ENCODE measurements at places on chromosomes 2 and 18.
A peak's percentile ranks its signal among the peaks of the same experiment; 100 is the strongest.

DNA sequence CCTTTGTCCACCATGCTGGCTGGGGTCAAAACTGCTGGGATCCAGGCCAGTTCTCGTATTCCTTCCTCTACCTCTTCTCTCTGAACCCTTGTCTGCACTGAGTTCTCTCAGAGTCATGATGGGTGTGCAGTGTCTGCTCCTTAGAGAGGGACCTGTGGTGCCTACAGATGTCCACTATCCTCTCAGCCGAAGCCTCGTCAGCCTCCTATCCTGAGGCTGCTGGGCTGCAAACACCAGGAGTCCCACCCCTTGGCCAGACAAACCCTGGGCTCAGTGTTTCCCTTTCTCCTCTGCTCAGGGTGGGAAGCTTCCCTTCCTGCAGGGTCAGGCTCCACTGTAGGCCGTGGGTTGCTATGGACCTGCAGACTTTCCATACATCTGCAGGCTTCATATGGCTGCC is 2.3 kb downstream of the INPP5D start:
- no peak for DNase-seq

GRCh38 chr2:46888421-46888952 is 27.1 kb downstream of the MCFD2 start:
- DNase-seq = no peak

- DNase-seq = no peak
Observed at GRCh38 chr2:1746174-1747064, 2.1 kb upstream of the PXDN start.

DNA sequence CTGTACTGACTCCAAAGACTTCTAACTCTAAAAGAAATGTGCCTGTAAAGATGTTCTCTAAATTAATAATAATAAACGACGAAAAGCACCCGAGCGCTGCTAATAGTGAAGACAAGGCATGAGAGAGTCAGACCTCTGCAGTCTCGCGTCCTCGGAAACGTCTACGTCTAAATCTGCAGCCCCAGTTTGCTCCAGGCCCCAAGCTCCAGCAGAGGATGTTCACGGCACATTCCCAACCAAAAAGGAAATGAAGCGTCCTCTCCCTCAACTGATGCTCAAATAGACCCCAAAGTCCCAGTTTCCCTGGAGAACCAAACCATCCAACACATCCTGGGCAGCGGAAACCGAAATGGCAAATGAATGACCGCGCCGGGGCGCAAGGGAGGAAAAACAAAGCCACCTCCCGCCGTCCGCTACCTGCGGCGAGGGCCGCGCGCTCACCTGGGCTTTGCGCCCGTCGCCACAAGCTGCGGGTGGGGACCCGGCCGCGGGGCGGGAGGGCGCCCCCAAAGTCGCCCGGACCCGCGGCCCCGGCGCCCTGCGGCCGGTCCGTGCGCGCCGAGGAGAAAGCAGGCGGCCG is 47.1 kb upstream of the CCDC150 start:
- no peak for DNase-seq

- no peak for DNase-seq
Observed at GRCh38 chr2:123540291-123540690, 484.8 kb upstream of the CNTNAP5 start.

GRCh38 chr2:117232305-117232704 is 582.2 kb upstream of the DDX18 start:
- no peak for DNase-seq

DNA sequence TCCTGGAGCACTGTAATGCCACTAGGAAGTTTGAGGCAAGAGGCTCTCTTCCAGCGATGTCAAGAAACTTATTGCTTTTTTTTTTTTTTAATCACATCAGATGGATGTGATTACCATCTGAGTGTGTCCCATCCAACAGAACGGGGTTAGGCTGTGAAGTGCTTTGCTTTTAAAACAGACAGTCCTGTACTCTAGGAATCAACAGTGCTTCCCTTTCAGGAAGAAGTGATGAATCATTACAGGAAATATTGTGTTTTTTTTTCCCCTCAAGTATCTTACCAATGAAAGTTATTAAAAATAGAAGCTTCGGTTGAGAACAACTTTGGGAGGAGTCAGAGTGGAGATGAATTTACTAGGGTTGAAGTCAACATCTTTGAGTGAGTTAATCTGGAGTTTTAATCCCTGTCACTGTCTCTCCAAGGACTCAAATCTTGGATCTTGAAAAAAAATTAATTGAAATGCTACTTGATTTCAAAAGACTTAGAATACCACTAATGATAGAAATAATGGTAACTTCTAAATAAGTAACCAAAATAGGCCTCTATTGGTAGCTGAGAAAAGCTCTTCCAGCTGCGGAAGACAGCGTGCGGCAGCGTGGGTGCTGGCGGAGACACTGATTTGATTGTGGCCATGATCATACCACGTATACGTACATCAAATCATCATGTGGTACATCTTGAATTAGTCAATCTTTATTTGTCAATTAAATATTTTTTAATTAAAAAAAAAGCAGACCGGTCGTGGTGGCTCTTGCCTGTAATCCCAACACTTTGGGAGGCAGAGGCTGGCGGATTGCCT is 45.5 kb downstream of the GATA6 start:
- peak; percentile 5 for DNase-seq

DNA sequence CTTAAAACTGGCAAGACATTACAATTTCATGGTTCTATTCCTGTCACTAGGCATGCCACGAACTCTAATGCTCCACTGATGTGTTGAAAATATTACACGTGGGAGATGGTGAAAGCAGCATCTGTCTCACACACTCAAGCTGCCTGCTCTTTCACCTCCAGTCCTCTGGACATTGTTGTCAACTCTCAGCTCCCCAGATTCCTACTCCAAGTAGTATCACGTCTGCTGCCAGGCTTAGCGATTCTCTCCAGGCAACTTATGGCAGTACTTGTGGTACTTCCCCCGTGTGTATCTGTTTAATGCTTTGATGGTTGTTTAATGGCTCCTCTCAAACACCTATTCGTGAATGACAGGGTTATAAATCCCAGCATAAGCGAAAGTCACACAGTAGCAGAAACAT is 103.8 kb downstream of the TMEFF2 start:
- DNase-seq = no peak

DNA sequence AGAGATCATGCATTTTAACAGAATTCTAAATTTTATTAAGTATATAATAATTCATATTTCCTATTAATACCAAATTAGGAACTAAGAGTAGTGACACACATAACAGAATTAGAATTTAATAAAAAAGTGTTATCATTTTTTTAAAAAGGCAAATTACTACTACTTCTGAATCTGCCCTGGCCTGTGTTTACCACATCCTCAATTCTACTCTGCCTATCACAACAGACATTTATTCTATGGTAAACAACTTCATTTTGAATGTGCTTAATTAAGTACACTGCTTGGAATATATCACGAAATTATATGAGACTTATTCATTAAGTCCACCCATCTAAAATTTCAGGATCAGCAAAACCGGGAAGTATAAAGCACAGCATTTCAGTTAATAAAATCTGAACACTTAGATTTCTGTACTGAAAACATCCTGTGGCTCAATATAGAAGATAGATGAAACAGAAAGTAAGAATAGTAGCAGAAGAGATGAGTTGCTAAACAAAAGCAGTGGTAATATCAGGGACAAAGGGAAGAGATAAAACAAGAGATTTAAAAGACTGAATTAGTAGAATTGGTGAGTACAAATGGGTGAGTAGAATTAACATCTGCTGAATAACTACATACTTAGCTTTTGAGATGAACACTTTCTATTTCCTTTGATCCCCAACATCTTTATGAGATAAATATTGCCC is 3.7 kb downstream of the SMC6 start:
- no peak for DNase-seq

DNA sequence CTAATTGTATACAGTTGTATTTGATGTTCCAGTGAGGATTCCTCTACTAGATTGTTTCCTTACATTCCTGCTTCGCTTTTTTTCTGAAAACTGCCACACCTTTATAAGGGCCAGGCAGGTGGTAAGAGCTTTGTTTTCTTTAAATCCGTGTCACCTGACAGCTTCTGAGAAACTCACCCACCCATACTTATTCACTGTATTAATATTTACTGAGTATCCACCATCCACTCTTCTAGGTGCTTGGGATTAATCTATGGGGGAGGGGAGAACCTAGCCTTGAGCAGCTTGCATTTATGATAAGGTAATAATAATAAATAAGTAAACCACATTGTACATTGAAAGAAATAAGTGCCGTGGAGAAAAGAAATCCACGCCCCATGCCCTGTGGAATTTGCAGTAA is 174.7 kb upstream of the AGAP1 start:
- no peak for DNase-seq

- no peak for DNase-seq
Observed at GRCh38 chr2:13821255-13821880, 811.1 kb upstream of the LRATD1 start.

DNA sequence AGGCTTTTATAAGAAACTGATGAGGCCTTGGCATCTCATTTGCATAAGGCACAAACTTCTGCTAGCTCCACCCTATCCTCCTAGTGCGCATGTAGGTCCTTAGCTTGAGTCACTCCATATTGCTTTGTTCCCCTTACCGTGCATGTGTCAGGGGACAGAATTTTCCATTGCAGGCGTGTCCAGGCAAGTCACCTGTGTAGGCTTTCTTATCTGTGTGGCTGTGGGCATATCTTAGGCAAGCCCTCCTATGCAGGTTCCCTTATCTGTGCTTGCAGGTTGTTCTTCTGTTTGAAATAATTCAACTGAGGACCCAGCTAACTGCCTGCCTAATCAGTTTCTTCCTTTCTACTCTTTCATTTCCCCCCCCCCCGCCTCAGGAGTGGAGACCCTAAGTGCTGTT is 63.3 kb upstream of the CDCA7 start:
- no peak for DNase-seq

DNA sequence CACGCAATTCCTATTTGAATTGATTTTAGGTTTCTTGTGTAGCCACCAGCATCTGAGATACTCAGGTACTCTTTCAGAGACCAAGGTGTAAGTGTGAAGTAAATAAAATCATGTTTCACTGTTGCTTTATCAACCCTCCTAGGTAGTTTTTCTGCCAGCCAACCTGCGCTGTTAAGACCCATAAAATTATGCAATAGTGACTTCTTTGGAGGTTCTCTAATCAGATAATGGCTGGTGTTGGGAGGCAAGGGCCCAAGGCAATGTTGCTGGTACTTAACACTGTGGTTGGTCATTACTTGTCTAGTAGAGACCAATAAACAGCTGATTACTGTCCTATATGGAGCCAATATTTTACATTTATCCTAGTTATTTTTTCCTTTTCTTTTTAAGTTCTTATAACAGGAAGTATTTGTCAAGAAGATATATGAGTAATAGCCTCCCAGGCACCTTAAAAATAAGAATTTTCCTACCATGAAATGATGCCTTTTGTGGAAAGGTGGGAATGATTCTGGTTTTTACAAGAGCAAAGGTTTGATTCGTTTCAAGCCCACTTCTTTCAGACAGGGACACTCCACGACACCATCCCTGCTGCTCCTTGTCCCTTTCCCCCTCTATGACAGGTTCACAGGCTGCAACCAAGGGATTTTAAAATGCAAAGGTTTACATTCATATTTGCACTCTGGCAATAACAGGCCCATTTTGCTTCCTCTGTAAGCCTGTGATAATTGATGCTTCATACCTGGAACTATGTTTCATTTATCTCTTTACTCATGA is 259.3 kb downstream of the MEIS1 start:
- no peak for DNase-seq

DNA sequence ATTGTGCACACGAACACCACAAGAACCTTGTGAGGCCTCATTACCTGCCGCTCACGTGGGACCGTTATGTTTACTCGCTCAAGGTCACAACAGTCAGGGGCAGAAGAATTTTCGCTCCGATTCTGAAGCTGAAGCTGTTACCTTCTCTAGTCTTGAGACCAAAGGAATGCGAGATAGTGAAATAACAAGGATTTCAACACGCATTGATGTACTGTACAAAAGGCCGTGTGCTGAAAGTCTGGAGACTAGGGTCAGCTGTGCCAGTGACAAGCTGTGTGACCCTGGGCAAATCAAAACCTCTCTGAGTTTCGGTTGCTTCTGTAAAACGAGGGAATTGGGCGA is 583 bp downstream of the NEMP2 start:
- no peak for DNase-seq

GRCh38 chr18:44741085-44741484 is 60.4 kb downstream of the SETBP1 start:
- DNase-seq = no peak

DNA sequence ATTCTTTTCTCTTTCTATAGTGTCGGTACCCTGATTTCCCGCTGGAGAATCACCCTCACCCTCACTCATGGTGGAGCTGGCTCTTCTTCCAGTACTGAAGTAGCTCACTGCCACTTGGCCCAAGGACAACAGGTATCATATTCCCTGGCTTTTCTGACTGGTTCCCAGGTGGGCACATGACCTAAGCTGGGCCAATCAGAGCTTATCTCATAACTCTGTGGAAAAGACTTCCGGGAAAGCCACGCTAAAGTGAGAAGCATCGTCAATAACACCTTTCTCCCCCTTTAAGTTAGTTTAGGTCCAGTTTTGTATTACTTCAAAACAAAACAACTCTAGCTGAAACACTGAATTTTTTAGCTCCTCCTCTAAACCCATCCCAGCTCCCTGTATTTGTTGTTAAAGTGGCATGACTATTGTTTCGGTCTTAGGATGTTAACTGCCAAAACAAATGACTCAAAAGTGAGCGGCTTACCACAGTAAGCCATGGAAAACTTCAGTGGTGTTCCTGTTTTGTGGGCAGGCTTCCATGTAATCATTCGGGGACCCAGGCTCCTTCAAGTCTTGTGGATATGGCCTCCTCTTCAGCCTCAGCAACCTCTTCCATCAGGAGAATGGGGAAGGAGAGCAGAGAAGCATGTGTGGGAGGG is 137.4 kb upstream of the DLX2 start:
- DNase-seq = no peak

- DNase-seq = no peak
Observed at GRCh38 chr18:28514699-28515098, 337.8 kb upstream of the CDH2 start.

GRCh38 chr2:222899413-222900181 is 38.8 kb downstream of the ACSL3 start:
- no peak for DNase-seq

DNA sequence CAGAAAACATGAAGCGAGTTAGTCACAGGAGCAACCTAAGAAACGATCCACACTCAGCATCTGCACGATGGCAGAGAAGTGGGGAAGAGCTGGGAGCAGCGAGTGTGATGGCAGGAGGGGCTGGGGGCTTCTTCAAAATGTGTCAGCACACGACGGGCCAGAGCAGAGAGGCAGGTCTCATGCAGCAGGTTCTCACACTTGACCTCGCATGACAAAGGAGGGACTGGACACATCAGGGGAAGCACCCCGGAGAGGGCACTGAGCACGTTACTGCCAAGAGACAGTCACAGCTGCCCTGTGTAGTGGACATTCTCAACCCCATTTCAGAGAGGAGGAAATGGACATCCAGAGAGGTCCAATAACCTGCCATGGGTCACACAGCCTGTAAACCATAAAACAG is 104.1 kb upstream of the CAPN13 start:
- DNase-seq = no peak

GRCh38 chr2:128486640-128487375 is 168.1 kb upstream of the HS6ST1 start:
- DNase-seq = no peak

- no peak for DNase-seq
Observed at GRCh38 chr2:121288454-121289231, 3.6 kb upstream of the TFCP2L1 start.

All from bone marrow (tissue), 2 donors.